ENCODE measurements at places on chromosomes 1 and 21. TPM values are rescaled to one million over a fixed set of nuclear protein-coding genes. Genes with fewer than 3 reads are reported as not detected.
A peak's percentile ranks its signal among the peaks of the same experiment; 100 is the strongest.

The CRYAA gene
- total RNA-seq: not detected

The CLCA4 gene
- total RNA-seq: 2.9 TPM

The CYP4Z1 gene
- total RNA-seq: not detected

The CADM3 gene
- 16.1 TPM for total RNA-seq

The C2CD4D gene
- total RNA-seq: not detected

The SF3B4 gene
- 3.1 TPM for total RNA-seq

DNA sequence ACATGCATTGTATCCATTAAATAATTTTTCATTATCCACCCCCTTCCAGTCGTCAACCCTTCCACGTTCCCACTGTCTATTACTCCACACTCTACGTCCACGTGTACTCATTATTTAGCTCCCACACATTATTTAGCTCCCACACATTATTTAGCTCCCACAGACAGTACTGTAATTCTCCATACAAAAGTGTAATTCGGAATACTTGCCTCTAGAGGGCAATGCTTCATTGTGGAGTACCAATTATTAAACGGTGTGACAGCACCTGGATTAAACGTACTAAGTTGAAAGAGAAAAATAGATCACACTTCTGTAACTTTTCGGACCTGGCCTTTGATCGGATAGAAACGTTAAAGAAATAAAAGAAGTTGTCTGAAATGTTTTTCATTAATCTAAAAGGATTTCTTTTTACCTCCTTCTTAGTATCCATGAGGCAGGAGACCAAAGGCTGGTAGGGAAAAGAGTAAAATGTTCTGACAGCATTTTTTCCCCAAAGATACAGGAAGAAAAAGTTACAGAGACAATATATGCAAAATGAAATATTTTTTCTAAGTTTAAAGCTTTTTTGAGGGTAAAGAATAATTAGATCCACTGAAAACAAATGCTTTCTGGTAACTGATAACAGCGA, 99.2 kb downstream of the LHX8 start:
- peak; percentile 18 for DNase-seq

- no peak for DNase-seq
Observed at GRCh38 chr1:210342986-210343780, 14.5 kb downstream of the HHAT start.

DNA sequence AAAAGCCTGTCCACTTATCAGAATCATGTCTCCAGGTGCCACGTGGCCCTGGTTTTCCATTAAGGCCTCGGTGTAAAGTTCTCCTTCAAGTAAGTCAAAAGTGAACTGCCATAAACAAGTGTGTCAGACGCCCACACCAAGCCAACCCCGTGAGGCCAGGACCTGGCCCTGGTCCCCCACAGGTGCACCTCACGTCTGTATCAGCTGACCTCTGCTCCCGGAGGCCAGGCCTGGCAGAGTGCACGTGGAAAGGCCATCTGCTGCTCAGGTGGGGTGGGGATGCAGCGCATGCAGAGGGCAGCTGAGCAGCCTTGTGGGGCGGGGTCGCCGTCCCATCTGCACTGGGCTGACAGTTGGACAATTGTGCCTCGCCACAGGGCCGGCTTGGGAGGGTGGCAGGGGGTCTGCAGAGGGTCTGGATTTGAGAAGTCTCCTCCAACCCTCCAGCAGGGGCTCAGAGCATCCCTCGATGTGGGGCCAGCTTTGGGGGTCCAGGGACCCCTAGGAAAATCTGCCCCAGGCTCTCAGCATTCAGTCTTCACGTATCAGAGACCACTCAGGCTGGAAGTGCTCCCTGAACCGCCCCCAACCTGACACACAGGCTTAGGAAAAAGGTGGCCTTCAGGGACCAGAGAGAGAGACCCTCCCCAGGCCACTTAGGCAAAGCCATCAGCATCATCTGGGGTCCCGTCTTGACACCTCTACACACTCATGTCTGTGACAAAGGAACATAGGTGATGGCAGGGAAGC, 3.0 kb downstream of the SLC19A1 start:
- no peak for DNase-seq

DNA sequence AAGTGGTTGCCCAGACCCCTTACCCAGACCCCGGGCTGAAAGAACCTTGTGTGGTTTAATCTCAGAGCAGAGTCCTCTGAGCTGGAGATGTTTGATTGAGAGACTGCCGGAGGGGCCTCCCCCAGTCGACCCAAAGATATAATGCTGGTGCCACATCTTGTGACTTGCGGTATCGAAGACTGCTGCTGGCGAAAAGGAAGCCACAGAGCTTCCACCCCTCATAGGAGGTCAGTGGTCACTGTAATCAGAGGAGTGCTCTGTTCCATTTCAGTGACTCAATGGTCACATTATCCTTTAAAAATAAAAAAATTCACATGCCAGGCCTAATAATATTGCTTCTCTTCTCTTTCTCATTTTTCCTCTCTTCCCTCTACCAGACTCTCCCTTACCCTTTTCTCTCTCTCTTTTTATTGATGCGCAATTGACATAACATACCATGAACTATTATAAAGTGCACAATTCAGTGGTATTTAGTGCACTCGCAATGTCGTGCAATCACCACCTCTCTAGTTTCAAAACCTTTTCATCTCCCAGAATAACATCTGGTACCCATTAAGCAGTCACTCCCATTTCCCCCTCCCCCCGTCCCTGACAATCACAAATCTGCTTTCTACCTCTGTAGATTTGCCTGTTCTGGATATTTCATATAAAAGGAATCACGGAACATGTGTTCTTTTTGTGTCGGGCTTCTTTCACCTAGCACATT, 52.6 kb upstream of the LYST start:
- no peak for DNase-seq

- DNase-seq: no peak
Observed at GRCh38 chr1:169945181-169945580, 51.5 kb upstream of the SCYL3 start.

DNA sequence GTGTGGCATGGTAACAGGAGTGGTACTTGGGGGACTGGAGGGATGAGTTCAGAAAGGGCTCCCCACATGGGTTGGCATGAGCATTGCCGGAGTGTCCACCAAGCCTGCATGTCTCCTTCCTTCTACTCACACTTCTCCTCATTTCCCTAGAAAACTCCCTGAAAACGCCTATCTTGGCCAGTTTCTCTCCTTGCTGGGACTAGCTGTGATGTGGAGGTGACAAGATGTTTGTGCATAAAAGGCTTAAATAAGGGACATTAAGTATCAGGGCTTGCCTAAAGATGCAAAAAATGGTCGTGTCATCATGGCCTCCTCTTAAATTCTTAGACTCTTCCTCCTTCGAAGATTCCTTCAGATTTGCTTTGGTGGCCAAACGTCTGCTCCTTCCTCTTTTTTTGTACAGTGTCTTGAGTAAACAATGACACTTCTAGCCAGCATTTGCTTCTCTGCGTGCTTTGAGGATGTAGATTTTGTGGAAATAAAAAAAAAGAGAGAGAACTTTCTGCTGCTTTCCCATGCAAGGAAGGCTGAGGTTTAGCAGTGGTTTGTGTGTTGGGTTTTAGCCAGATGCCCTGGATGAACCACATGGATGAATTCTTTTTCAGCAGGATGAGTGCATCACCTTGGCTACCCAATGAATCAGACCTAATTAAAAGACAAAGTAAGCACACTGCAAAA, 239.1 kb upstream of the IRF2BP2 start:
- peak; percentile 55 for DNase-seq

GRCh38 chr1:7948960-7949359, 8.3 kb upstream of the TNFRSF9 start:
- no peak for DNase-seq

DNA sequence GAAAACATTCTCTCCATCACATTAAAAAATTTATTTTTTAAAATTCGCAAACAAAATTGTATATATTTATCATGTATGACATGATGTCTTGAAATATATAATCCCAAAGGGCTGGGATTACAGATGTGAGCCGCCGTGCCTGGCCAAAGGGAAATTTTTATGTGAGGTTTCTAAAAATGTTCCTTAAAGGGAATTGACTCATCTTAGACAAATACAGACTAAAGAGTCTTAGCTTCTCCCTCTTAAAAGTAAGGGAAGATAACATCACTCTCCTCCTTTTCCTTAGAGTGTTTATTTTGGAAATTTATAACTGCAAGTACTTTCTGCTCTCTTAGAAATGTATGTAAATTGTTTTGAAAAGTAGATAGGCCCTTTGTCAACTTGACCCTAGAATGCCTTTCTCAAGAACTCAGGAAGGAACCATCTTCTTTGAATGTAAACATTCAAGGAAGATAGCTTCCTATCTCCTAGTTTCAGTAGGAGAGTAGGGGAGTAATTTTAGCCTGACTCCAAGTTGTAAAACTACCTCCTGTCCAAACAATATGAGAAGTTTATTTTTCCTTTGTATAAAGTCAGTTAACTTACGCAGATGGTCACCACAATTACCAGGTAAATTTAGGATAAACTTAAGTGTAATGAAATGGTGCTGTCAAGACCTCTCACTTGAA, 59.5 kb downstream of the C21orf91 start:
- DNase-seq: no peak

DNA sequence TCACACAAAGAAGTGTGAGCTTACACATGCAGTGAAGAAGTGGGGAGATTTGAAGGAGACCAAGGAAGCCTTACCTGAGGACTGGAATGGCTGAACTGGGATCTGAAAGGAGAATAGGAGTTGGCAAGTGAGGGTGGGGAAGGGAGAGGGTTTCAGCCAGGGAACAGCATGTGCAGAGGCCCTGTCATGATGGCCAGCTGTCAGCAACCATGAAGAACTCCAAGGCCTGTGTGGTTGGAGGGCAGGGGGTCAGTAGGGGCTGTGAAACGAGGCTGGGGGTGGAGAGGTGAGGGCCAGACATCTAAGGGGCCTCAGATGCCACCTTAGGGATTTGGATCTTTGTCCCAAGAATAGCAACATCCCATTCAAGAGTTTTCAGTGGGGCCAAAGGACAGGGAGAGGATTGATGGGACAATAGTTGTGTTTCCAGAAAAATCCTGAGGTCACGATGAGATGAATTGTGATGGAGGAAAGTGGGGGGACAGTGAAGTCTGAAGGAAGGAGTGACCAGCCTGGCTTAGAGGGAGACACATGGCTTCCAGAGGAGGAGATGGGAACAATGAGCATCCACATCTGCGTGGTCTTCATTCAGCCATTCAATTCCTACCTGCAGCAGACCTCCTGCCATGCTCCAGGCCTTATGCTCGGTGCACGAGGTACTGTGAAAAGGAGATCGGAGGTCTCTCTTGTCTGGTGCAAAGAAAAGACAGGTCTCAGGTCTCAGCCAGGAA, 187.6 kb downstream of the MATN1 start:
- no peak for DNase-seq
